ENCODE measurements at places on chromosomes 1 and 21.

DNA sequence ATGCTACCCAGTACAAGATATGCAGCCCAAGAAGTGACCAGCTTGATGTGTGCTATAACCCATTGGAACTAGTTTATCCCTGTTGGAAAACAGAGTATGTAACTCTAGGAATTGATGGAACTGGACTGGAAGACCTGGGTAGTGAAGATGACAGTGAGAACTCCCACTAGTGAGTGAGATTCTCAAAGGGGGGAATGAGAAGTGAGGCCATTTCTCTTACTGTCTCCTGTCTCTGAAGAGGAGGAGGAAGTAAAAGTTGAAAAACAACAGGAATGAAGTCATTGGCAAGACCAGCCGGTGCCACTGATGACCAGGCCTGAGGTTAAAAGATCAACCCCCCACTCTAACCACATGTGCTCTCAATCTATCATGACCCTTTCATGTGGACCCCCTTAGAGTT lies 20.9 kb downstream of the PLA2G2F start:
- no peak for DNase-seq

DNA sequence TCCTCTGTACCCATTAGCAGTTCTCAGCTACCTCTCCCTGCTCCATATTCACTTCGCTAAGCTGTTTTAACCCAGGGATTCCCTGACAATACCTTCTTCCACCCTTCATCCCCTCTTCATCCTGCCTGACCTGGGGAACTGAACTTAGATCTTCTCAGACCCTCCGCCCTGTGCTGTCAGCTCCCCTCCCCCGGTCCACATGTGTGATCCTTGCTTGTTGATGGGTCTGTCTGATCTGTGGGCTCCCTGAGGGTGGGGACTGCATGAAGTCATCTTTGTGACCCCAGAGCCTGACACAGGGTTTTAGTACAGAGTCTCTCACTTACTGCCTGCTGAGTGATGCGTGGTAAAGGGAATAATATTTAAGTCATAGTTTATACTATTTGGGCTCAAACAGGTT lies 11.8 kb downstream of the CHAF1B start:
- DNase-seq = no peak

GRCh38 chr1:116878804-116879477 lies 30.8 kb upstream of the PTGFRN start:
- peak; percentile 63 for DNase-seq

DNA sequence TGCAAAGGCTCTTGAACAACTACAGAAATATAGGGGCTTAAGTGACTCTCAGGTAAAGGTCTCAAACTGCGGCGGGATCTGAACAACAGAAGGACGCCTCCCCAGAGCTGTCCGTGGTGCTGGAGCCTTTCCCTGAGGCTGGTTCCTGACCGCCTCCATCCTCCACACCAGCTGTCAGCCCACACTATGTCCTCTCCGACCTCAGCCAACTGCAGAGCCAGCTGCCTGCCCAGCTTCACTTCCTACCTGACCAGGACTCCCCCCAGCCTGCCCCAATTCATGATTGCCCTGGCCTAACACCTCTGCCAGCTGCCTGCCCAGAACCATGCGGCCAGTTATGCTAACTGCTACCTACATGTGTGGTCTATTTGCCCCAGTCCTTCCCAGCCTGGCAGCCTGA lies 63.6 kb upstream of the ZC3H12A start:
- peak; percentile 60 for DNase-seq

- no peak for DNase-seq
These were observed 61.5 kb downstream of the NMNAT2 start for GRCh38 chr1:183356534-183357182.

- DNase-seq = no peak
These were observed 142.5 kb upstream of the VANGL1 start for GRCh38 chr1:115499253-115499652.

Measured in HEK293T (cell line).